Activated naive CD4-positive, alpha-beta T cell treated with anti-CD3 and anti-CD28 coated beads for 36 hours (primary cell): ENCODE measurements at places on chromosomes 11 and 22. TPM values are rescaled to one million over a fixed set of nuclear protein-coding genes. Genes with fewer than 3 reads are reported as not detected.

Gene SLC29A2
- total RNA-seq, result 6.6 TPM

DNA sequence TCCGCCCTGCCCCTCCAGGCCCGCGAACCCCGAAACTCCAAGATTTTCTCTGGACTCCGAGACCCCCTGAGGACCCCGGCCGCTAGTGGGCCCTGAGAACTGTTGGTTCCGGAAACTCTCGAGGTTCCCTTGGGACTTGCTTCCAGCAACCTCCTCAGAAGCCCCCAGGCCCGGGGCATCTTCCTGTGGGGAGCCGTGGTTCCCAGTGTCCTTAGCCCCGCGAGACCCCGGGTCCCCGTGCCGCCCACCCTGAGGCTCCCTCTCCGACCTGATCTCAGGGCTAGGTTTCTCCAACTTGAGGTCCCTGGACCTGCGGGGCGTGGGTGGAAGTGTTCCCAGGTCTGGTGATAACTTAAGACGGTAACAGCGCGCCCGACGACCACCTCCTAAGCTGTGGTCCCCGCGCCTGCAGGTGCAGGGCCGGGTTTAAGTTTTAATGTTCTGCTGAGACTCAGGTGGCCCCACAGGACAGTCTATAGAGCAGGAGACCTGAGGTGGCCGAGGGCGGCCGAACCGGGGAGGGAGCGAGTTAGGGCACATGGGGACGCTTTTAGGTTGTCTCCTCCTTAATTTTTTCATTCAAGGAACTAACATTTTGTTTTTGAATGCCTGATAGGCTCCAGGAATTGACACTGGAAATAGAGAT, 720 bp downstream of the FAM118A start:
- DNase-seq, result no peak
- peaks cover 51% of the 10 kb centered on the region for H3K4me1 ChIP-seq
- peak overlapping the region; percentile 57 for H3K27ac ChIP-seq
- H3K27me3 ChIP-seq, result no peaks in the 10 kb centered on the region

DNA sequence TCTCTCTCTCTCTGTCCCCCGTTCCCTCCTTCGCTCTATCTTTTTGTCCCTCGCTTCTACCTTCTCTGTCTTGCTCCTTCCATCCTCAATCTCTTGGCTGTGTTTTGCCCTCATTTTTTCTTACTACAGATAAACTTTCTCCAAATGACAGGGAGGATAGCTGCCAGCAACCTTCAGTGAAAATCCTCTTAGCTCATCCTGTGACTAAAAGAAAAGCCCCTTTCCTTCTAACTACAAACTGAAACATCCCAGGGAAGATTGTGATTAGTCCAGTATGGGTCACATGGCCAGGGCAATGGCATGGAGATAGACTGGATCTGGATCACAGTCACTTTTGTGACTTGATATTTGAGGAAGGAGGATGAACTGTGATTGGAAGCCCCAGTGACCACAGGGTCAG, 10.4 kb downstream of the SPON1 start:
- peaks cover 16% of the 10 kb centered on the region for H3K4me1 ChIP-seq
- H3K36me3 ChIP-seq, result no peaks in the 10 kb centered on the region
- peaks cover 1% of the 10 kb centered on the region for H3K27me3 ChIP-seq
- peak overlapping the region; percentile 44 for H3K27ac ChIP-seq
- DNase-seq, result no peak
- H3K4me3 ChIP-seq, result no peak overlapping the region

DNA sequence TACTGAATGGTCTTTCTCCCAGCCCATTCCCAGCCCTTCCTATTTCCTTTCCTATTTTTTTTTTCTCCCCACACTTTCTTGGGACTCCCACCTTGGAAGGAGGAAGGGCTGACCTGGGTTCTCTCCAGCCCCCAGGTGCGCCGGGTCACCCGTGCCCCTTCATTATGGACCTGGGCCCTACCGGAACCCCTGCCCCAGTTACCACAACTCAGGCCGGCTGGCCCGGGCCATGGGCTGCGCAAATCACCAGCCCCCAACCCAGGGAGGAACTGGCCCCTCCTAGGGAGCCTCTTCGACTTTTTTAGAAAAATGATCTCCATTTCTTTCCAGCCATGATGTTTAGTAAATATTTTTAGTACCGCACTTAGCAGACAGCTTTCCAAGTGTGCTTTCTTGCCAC, 62.2 kb downstream of the MORC2 start:
- no peaks in the 10 kb centered on the region for H3K27me3 ChIP-seq
- no peak overlapping the region for H3K27ac ChIP-seq
- H3K4me1 ChIP-seq, result peaks cover 4% of the 10 kb centered on the region

GRCh38 chr22:48210198-48210580, 1447.7 kb downstream of the TBC1D22A start:
- DNase-seq, result no peak
- no peaks in the 10 kb centered on the region for H3K36me3 ChIP-seq
- H3K27me3 ChIP-seq, result peaks cover 7% of the 10 kb centered on the region
- H3K4me3 ChIP-seq, result no peak overlapping the region

GRCh38 chr22:24002272-24002671, 3.0 kb downstream of the GSTT4 start:
- no peaks in the 10 kb centered on the region for H3K36me3 ChIP-seq
- DNase-seq, result no peak
- H3K27ac ChIP-seq, result no peak overlapping the region
- no peak overlapping the region for H3K4me3 ChIP-seq
- H3K4me1 ChIP-seq, result no peaks in the 10 kb centered on the region
